Activated CD4-positive, alpha-beta T cell treated with anti-CD3 and anti-CD28 coated beads, Interleukin-2, amount 10 ng/mL, durations not matched to agents 7 days and 5 days (primary cell): ENCODE measurements at places on chromosomes 16 and 17.

- peaks cover 16% of the 10 kb centered on the region for H3K4me1 ChIP-seq
- H3K36me3 ChIP-seq = peaks cover 2% of the 10 kb centered on the region
- DNase-seq = no peak
- H3K27ac ChIP-seq = no peak overlapping the region
- H3K27me3 ChIP-seq = no peaks in the 10 kb centered on the region
Observed at GRCh38 chr16:81816793-81817210, 37.7 kb downstream of the PLCG2 start.

- peak overlapping the region; percentile 57 for H3K27ac ChIP-seq
- H3K4me3 ChIP-seq = no peak overlapping the region
- H3K36me3 ChIP-seq = peaks cover 12% of the 10 kb centered on the region
- H3K4me1 ChIP-seq = no peaks in the 10 kb centered on the region
- no peak for DNase-seq
- H3K27me3 ChIP-seq = no peaks in the 10 kb centered on the region
Observed at GRCh38 chr17:75476271-75476671, 19.8 kb downstream of the TMEM94 start.

DNA sequence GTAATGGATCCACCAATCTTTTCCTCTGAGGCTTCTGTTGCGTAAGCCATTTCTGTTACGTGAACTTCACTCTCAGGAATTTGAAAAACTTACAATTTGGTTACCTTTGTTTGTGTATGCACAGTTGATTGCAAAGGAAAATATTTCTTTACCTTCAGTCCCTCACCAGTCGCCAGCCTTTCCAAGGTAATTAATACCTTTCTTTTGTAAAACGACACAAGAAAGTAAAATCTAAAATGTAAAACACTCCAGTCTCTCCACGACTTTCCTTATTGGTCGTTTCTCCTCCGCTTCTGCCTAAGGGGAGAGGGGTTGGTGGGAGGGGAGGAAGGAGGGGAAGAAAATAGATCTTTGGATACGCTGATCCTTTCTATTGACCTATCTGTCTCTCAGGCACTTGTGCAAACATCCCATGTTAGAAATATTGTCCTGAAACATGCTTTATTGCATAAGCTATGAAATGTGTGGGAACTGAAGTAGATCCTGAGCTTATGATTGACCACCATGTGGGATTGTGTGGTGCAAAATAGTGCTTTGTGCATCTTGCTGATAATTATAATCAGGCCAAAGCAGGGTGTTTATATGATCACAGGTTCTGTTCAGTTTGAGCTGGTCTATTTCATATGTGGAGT is 32.4 kb upstream of the EFCAB13 start:
- H3K4me3 ChIP-seq = no peak overlapping the region
- peaks cover 2% of the 10 kb centered on the region for H3K27me3 ChIP-seq
- H3K36me3 ChIP-seq = no peaks in the 10 kb centered on the region
- H3K4me1 ChIP-seq = no peaks in the 10 kb centered on the region
- DNase-seq = no peak
- H3K27ac ChIP-seq = no peak overlapping the region

- no peaks in the 10 kb centered on the region for H3K27me3 ChIP-seq
- peaks cover 30% of the 10 kb centered on the region for H3K4me1 ChIP-seq
- peak within 1 kb of the TSS; percentile 74 for H3K4me3 ChIP-seq
- DNase-seq = no peak
- H3K27ac ChIP-seq = peak within 1 kb of the TSS; percentile 76
Observed at GRCh38 chr17:82031303-82031884, at the start of gene RAC3. RAC3 (plus strand) TSS chr17:82031678; CDS start chr17:82031762, 84 bp downstream.

DNA sequence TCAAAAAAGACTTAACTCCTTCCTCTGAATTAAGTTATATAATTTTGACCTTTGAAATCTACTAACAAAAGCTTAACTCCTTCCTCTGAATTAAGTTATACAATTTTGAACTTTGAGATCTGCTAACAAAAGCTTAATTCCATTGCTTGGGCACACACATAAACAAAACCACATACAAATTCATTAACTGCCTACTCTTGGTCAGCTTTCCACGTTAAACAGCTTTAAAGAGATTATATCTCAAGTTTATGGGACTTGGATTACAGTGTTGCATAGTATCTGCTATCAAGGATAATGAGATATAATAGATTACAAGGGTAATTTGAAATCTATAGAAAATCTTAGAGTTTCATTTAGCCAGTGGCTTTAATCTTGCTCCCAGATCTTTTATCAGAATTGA is 23.5 kb downstream of the COX10 start:
- H3K27ac ChIP-seq = no peak overlapping the region
- peaks cover 37% of the 10 kb centered on the region for H3K36me3 ChIP-seq
- H3K27me3 ChIP-seq = no peaks in the 10 kb centered on the region
- no peak overlapping the region for H3K4me3 ChIP-seq

DNA sequence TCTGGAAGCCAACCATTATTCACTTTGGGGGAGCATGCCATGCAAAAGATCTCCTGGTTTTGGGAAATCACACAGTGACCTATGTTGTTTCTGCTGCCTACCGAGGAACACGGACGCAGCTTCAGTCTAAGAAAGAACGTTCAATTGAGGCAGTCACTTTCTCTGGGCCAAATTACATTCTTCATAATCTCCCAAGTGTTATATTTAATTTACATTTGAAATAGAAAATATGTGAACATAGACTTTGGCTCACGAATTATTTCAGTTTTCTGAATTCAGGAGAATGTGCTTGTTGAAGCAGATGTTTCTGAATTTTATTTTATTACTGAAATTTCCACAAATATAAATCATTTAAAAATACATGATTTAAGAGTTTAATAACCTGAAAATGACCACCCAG is 93.6 kb upstream of the KCNJ16 start:
- no peak overlapping the region for H3K4me3 ChIP-seq
- no peak overlapping the region for H3K27ac ChIP-seq
- no peaks in the 10 kb centered on the region for H3K36me3 ChIP-seq
- no peak for DNase-seq
- no peaks in the 10 kb centered on the region for H3K4me1 ChIP-seq

- no peak overlapping the region for H3K4me3 ChIP-seq
- H3K4me1 ChIP-seq = peaks cover 13% of the 10 kb centered on the region
- H3K27me3 ChIP-seq = no peaks in the 10 kb centered on the region
- no peak overlapping the region for H3K27ac ChIP-seq
- DNase-seq = no peak
Observed at GRCh38 chr17:49200423-49201083, 9.8 kb downstream of the GNGT2 start.

GRCh38 chr16:88924834-88925539 is 52.0 kb downstream of the CBFA2T3 start:
- no peak overlapping the region for H3K4me3 ChIP-seq
- DNase-seq = no peak
- H3K27me3 ChIP-seq = peaks cover 2% of the 10 kb centered on the region

DNA sequence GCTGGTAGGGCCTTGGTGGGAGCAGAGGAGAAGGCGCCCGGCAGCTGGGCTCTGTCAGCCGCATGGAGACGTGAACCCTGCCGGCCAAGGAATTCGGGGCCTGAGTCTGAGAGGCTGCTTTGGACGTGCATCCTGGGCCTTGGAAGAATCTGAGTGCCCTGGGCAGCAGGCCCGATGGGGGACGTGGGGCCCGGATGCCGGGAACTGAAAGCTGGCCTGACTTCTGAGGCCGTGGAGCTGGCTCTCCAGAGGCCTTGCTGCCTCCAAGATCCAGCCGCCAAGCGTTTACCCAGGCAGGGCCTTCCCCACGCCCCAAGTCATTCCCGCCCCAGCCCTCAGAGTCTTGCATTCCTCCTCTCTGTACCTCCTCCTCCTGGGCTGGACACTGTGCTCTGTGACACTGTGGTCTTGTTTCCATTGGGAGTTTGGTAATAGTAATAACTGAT is 37.2 kb downstream of the NKD1 start:
- no peak overlapping the region for H3K27ac ChIP-seq
- H3K4me3 ChIP-seq = no peak overlapping the region
- DNase-seq = no peak
- no peaks in the 10 kb centered on the region for H3K27me3 ChIP-seq
- peaks cover 18% of the 10 kb centered on the region for H3K4me1 ChIP-seq
- peaks cover 6% of the 10 kb centered on the region for H3K36me3 ChIP-seq

DNA sequence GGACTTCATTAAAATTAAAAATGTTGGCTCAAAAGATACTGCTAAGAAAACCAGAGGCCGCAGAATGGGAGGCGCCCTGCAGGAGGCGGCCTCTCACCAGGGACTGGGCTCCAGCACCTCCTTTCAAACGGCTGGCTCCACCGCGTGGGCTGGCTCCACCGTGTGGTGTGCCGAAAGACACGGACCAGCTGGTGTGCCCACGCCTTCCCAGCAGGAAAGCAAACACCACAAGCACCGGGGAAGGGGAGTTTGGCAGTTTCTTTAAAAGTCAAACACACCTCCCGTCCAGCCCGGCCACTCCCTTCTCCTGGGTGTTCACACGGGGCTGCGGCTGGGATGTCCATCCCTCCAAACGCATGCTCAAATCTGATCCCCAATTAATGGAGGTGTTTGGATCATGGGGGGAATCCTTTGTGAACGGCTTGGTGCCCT is 13.9 kb downstream of the HAGH start:
- peaks cover 5% of the 10 kb centered on the region for H3K4me1 ChIP-seq
- H3K4me3 ChIP-seq = no peak overlapping the region
- H3K36me3 ChIP-seq = peaks cover 17% of the 10 kb centered on the region
- peak overlapping the region; percentile 0 for H3K27ac ChIP-seq
- H3K27me3 ChIP-seq = no peaks in the 10 kb centered on the region

DNA sequence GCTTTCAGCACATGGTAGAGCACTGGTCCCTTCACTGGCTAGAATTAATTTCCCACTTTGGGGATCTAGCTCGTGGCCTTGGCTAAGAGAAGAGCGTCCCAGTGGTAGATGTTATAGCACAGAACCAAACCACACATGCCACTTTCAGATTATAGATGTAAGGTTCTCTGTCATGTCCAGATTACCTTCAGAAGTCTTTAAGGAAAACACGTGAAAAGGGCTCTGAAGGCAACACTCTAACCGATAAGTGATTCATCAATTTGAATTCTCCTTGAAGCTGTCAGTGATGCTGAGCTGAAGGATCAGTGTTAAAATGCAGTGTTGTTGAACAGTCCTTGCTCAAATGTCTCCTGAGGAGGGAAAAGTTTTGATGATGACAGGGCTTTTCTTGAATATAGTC is 43.5 kb upstream of the VPS4A start:
- DNase-seq = no peak
- H3K4me3 ChIP-seq = no peak overlapping the region
- peaks cover 14% of the 10 kb centered on the region for H3K36me3 ChIP-seq
- H3K27me3 ChIP-seq = no peaks in the 10 kb centered on the region
- H3K27ac ChIP-seq = no peak overlapping the region
